ENCODE measurements at places on chromosomes 3 and 15.

GRCh38 chr3:140034058-140034457 lies 99.1 kb downstream of the CLSTN2 start:
- DNase-seq, result no peak

DNA sequence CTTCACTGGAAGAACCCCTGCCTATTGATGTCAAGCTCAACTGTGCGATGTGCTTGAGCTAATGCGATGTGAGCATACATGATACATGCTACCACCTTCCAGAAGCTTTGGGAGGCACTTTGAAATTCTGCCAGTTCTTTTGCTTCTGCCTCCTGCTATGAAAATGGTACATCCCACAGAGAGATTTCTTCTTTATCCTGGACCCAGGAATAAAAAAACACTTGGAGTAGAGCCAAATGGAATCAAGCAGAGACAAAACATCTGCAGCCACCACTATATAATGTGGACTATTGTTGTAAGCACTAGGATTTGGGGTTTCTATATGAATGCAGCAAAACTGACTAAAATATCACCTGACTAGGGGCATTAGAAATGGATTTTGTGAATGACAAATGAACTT lies 119.9 kb upstream of the GAP43 start:
- DNase-seq, result no peak

GRCh38 chr15:70306081-70306480 lies 208.4 kb upstream of the TLE3 start:
- DNase-seq, result no peak

DNA sequence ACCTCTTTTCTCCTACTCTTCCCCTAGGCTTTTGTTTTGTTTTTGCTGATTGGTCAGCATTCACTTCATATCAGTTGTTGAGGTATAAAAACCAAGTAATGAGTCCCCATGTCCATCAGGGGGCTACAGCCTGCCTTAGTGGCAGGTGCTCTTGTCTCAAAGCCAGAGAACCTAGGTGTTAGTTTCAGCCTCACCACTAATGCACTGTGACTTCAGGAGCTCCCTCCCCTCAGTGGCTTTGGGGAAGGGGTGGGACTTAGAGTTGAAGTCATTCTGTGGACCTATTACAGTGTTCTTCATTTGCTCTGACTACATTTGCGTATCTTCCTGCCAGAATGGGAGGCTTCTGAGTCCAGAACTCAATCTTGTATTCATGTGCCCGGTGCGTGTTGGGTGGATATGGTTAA lies 41.6 kb downstream of the NR2C2 start:
- no peak for DNase-seq

- no peak for DNase-seq
Observed at GRCh38 chr15:99121207-99121606, 16.3 kb downstream of the SYNM start.

DNA sequence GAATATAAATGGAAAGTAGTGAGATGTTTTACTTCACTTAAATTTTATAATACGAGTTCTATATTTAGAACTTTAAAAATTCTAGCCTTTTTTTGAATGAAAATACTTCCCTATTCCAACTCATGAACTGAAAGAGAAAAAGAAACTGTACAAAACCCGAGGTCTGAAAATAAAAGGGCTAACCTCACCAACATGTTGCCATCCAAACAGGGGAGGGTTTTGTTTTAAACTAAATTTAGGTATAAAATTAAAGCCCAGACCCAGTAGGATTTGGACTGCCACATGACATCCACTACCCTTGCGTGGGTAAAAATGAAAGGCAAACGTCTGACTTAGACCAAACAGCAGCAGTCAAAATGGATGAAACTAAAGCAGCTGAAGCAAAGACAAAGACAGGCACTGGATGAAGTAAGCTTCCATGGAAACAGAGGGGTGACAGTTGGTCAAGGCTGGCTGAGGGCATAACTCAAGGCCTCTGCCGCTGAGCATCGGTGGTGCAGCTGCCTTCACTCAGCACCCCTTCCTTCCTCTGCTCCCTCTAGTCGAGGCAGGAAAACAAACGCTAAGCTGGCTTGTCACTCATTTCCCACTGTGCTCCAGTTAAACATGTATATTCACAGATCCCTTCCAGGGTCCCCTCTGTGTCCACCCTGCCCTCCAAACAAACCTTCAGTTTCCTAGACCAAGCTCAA lies 58.1 kb downstream of the TM4SF4 start:
- DNase-seq, result no peak

DNA sequence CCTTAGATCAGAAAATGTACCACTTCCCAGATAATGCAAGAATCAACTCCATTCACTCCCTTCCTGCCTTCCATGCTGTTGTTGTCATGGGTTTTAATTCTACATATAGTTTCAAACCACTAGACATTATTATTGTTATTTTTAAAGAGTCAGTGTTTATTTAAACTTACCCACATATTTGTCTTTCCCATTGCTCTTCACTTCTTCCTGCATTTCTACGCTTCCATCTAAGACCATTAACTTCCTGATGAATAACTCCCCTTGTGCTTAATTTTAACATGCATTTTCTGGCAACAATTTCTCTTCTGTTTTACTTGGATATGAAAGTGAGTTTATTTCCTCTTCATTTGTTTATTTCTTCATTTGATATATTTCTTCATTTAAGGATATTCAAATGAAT lies 127.1 kb upstream of the FHIT start:
- DNase-seq, result no peak

DNA sequence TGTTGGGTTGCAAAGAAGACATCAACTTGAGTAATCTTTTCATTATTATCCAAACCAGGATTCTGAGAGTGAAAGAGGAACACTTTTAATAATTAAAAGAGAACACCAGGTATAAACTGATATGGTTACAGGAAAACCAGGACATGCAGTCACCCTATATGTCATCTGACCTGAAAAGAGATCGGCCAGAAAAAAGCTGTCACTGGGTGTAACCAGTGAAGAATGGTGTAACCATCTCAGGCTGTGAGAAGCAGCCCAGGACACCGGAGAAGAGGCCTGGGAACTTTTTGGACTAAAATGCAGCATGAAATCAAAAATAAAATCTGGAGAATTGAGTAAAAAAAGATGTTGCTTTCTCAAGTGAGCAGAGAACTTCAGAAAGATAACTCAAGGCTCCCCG lies 10.1 kb upstream of the CCDC80 start:
- DNase-seq, result no peak

DNA sequence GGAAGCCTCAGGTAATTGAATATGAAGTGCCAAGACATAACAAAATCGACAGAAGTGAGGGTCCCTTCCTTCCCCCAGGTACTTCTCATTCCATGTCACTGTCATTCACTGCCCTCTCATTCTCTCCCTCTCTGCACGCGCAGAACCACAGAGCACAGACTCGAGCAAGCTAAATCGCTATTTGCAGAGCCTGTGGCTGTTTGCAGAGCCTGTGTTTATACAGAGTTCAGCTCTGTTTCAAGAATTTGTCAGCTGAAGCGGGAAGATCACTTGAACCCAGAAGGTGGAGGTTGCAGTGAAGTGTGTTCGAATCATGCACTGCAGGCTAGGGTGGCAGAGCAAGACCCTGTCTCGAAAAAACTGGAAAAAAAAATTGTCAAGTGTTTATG lies 2.5 kb downstream of the VILL start:
- no peak for DNase-seq

GRCh38 chr3:183244981-183245476 lies 8.0 kb upstream of the B3GNT5 start:
- DNase-seq, result no peak

DNA sequence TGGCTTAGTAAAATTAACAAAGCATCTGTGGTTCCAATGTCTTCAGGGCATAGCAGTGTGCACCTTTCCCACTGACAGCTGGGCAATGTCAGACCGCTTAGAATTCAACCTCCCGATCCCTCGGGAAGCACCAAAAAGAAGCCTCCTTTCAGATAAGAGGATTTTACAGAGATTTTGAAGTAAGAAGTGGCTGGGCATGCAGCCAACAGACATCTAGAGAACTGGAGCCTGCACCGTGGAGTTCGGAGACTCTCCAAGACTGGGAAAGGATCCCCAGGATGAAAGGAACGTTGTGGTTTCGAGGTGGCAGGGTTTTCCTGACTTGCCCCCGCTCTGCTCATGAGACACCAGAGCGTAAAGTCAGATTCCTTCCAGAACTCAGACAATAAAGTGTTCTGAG lies 5.3 kb downstream of the FAM174B start:
- no peak for DNase-seq

DNA sequence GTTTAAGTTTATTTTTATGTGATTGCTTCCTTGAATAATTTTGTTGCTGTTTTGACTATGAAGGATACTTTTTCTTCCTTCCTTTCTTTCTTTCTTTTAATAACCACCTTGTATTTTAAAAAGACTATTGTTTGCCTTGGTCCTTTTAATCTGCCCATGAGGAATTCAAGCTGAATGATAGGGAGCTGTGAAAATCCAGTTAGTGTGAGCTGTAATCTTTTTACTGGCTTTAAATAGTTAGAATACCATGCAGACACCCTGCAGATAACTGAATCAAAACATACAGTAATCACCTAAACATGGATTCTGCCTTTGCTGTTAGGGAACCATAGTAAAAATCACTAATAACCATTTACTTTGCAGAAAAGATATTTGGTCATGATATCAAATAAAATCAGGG lies 110.7 kb downstream of the RSRC1 start:
- no peak for DNase-seq

GRCh38 chr3:108820586-108820985 lies 2.0 kb upstream of the TRAT1 start:
- no peak for DNase-seq

DNA sequence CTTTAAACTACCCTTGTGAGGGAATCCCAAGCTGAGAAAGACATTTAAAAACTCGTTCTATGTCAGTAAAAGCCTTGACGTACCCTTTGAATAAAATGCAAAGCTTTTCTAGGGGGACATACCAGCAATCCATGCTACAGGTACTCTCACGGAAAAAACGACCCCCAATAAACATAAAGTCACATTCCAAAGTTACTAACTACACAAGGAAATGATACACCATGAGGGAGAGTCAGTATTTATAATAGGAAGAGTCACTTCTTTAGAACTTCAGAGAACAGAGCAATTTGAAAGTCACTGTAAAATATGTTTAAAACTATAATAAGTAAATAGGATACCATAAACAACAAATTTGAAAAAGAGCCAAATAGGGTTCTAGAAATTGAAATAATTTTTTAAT lies 63.2 kb downstream of the CFAP20DC start:
- no peak for DNase-seq

- no peak for DNase-seq
Observed at GRCh38 chr15:35616498-35617271, 70.7 kb upstream of the DPH6 start.

DNA sequence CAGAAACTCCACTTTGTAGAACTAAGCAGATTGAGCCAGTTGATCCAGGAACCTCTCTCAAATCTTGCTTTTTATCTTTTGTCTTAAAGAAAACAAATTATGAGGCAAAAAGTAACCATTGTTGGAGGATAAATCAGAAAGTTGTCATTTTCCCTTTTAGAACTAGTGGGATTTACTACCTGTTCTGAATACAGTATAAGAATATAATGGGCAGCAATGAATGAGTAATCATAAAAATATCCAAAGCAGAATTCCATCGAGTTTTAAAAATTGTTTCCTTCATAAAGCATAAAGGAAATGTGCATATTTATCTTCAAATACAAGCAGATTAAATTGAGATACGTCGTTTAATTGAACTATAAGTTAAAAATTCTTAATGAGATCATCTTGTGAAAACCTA lies 15.9 kb upstream of the ANO10 start:
- DNase-seq, result no peak

DNA sequence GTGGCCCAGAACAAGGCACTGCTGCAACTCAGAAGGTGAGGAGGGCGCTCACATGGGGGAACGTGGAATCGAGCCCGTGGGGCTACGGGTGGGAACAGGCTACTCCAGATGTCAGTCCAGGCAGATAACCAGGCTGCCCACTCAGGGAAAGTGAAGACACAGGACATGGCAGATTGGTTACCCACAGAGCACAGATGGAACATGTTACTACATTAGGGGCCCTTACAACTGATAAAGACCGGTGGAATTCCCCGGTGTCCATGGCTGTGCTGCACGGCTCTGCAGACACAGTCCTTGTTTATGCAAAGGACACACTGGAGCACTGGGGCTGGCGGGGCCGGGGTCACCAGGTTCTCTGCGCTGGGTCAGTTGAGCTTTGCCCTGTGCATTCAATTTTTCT lies 36.9 kb downstream of the PCSK6 start:
- no peak for DNase-seq

- no peak for DNase-seq
Observed at GRCh38 chr3:36918050-36918449, 26.8 kb downstream of the TRANK1 start.

- DNase-seq, result no peak
Observed at GRCh38 chr3:114941626-114942309, 205.3 kb downstream of the ZBTB20 start.

- no peak for DNase-seq
Observed at GRCh38 chr15:73593304-73594074, 39.7 kb downstream of the NPTN start.

DNA sequence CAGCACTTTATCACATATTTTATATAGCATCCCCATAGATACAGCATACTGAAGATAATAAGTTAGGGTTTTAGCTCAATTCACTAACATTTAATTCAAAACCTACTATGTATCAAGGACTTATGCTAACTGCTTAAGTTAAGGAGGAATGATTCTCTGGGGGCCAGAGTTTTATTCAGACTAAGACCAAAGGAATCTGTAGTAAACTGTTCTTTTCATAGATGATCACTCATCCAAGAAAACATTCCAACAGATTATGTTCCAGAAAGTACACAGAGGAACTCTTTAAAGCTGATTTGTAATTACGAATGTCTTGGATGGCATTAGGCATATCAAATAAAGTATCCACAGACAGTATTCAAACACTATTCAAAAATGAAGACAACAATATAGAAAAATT lies 226.4 kb downstream of the SCAPER start:
- DNase-seq, result no peak

GRCh38 chr3:27671101-27671500 lies 51.0 kb downstream of the EOMES start:
- no peak for DNase-seq

GRCh38 chr3:158794936-158795518 lies 6.8 kb upstream of the MFSD1 start:
- no peak for DNase-seq

DNA sequence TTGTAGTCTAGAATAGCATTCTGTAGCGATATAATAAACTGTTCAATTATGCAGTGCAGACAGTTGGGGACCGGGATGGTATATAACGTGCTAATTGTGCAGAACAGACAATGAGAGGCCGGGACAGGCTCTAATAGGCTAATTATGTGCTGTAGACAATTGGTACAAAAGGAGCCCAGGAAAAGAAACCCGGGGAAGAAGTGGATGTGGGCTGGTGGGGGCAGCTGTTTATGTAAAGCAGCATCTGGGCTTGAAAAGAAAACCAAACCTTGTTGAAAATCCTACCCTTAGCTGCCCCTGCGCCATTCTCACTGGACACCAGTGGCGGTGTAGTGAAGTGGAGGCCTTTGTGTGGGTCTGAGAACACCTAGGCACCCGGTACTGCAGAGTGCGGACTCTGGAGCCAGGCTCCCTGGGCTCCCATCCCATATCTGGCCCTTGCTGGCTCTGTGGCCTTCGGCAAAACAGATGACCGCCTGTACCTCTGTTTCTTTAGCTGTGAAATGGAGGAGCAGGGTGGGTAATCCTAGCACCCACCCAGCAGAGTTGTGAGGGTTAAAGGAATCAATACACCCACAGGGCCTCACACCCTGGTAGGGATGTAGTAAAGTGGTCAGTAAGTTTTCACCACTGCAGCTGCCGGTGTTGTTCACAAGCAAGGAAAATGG lies 51.5 kb downstream of the CMTM6 start:
- DNase-seq, result no peak
